Thyroid gland (tissue), 4 donors: ENCODE measurements at places on chromosomes 12 and 14. TPM values are rescaled to one million over a fixed set of nuclear protein-coding genes. Genes with fewer than 3 reads are reported as not detected.

ZC2HC1C gene
- 14.8 TPM for total RNA-seq

HHIPL1 gene
- total RNA-seq = 0.98 TPM

ZNF385A gene
- 38.9 TPM for total RNA-seq

PFKM gene
- 40.0 TPM for total RNA-seq

TRHDE gene
- 0.05 TPM for total RNA-seq

C14orf119 gene
- total RNA-seq = 25.7 TPM

TNS2 gene
- 106 TPM for total RNA-seq

FERMT2 gene
- 67.4 TPM for total RNA-seq

PLEKHG7 gene
- total RNA-seq = not detected

SLC4A8 gene
- total RNA-seq = 0.83 TPM

MUCL1 gene
- not detected for total RNA-seq

SOX5 gene
- 18.0 TPM for total RNA-seq

OTOGL gene
- total RNA-seq = not detected

COL2A1 gene
- not detected for total RNA-seq

NFATC4 gene
- 39.0 TPM for total RNA-seq

C12orf50 gene
- not detected for total RNA-seq

KRT80 gene
- total RNA-seq = not detected

TMTC1 gene
- 16.6 TPM for total RNA-seq

GPD1 gene
- total RNA-seq = 5.1 TPM

SYNDIG1L gene
- not detected for total RNA-seq

ACOT4 gene
- 2.9 TPM for total RNA-seq

PRB2 gene
- total RNA-seq = not detected

MGP gene
- 445 TPM for total RNA-seq

GPRC5D gene
- not detected for total RNA-seq

ETNK1 gene
- 78.2 TPM for total RNA-seq

SERPINA3 gene
- 200 TPM for total RNA-seq

SIX6 gene
- not detected for total RNA-seq

AQP6 gene
- total RNA-seq = not detected

CLEC4E gene
- total RNA-seq = 1.7 TPM

RTN1 gene
- total RNA-seq = 20.8 TPM

IL26 gene
- total RNA-seq = not detected
